ENCODE measurements at places on chromosomes 7 and 10.
A peak's percentile ranks its signal among the peaks of the same experiment; 100 is the strongest.

DNA sequence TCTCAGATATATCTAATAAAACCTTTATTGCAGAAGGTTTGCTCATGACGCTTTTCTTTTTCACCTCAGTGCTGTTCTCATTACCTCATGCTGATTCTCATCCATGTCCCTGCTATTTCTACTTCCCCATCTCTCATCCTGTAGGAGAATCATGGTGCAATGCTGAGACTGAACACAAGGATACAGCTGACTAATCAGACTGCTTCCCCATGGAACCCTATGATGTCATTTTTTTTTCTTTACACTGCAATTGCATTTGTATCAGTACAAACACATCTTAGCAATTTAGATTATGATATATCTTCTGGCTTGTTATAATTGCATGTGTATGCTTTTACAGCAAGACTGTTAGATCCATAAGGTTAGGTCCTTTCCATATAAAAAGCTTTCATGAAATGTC is 93.7 kb downstream of the SEMA3A start:
- no peak for DNase-seq

DNA sequence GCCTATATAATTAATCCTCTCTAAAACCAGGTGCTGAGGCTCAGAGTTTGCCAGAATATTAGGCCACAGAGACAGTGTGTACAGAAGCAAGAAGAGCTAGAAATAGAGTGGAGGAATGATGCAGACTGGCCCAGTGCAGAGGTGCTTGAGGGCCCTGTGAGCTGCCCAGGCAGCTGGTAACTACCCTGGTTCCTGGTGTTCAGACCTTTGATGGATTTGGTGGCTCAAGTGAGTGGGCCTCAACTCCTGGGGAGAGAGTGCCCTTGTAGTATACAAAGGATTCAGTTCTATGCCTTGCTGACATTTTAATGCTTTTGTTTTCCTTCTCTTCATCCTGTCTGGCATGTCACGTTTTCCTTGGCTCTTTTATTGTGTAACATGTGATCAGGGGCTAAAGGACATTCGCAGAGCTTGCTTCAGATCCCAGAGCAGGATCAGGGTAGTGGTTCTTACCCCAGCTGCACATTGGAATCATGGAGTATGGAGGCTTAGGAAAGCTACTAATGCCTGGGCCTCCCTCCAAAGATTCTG is 20.0 kb downstream of the LRRC4 start:
- DNase-seq, result no peak

DNA sequence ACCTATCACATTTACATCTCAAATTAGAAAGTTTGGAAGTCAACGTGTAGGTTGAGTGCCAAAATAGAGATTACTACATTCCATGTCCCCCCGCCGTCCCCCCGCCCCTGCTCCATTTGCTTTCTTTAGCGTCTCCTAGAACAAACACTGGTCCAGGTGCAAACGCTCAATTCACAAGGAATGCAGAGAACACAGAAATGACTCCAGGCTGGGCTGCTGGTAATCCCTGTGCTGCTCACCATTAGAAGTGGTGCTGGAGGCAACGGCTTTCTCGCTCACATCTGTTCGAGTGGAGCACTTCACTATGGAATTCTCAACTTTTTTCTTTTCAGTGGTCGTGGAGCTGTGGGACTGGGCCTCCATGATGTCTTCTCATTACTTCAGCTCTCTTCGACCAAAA is 14.1 kb downstream of the GLI3 start:
- no peak for DNase-seq

DNA sequence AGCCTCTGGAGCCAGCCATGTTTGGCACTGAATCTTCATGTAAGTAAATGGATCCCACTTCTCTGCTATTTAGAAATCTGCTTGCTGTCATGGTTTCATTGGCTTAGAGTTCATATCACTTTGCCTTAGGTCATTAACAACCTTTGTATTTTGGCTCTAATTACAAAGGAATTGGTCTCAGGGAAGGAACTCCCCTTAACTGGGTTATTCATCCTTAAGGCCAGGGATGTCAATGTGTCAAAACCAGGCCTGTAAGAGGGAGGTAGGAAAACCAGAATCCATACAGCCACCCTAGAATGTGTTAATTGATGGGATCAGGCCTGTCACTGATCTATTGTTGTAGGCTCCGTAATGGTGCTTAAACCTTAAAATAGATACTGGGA is 67.3 kb downstream of the ST7 start:
- no peak for DNase-seq

- no peak for DNase-seq
Observed at GRCh38 chr7:92691578-92691977, 101.4 kb upstream of the FAM133B start.

DNA sequence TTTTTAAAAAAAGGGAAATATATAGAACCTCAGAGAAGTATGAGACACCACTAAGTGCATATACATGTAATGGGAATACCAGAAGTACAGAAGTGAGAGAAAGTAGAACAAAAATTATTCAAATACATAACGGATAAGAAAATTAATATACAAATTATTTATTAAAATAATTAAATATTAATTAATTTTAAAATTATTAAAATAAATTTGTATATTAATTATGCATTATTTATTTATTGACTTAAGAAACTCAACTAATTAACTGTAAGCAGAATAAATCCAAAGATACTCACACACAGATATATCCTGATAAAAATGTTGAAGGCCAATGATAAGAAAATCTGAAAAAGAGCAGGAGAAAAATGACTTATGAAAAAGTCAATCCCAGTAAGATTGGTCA is 1333.5 kb upstream of the CELF2 start:
- DNase-seq, result no peak

GRCh38 chr7:2510909-2511768 is 8.4 kb upstream of the LFNG start:
- no peak for DNase-seq

- DNase-seq, result no peak
Observed at GRCh38 chr10:32882076-32882475, 76.0 kb downstream of the ITGB1 start.

DNA sequence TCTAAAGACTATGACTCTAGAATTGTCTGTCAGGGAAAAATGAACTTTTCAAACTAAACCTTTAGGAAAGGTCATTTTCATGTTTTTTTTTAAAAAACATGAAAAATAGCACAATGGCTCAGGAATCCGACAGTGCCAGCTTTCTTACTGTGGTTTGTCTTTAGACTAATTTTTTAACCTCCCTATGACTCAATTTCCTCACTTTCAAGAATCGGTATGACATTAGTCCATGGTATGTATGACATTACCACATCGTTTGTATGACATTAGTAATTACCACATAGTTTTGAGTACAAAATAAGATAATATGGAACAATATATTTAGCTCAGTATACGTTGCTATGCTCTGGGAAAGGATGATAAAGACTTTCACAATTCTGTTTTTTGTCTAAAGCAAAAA is 383.2 kb downstream of the PTPRN2 start:
- no peak for DNase-seq

- DNase-seq, result no peak
Observed at GRCh38 chr10:78616125-78616695, 452.6 kb upstream of the ZMIZ1 start.

- no peak for DNase-seq
Observed at GRCh38 chr10:31918671-31919409, 9.8 kb downstream of the ARHGAP12 start.

DNA sequence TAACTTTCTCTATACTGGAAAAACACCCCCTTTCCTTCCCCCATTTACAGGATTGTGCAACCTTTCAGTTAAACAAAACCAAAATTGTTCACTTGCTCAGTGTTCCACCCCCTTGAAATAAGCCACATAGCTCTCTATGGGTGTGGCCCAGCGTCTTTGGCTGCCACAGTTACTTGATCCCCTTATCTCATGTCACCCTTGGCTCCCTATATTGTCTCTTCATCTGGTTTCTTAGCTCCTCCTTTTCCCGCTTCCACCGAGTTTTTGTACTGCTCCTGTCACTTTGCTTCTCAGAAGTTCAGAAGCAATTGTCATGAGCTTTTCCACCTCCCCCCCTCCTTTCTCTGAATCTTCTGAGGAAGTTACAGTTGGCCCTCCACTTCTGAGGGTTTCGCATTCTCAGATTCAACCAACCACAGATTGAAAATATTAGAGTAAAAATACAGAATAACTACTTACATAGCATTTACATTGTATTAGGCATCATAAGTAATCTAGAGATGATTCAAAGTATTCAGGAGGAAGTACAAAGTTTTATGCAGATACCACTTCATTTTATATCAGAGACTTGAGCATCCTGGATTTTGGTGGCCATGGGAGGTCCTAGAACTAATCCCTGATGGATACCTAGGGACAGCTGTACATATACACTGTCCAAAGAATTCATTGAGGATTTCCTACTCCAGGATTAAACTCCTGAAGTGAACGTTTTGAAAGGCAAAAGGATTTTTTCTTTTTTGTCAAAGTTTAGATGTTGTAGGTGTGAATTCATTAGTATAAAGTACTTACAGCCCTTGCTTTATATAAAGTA is 60.4 kb downstream of the ADD3 start:
- no peak for DNase-seq

DNA sequence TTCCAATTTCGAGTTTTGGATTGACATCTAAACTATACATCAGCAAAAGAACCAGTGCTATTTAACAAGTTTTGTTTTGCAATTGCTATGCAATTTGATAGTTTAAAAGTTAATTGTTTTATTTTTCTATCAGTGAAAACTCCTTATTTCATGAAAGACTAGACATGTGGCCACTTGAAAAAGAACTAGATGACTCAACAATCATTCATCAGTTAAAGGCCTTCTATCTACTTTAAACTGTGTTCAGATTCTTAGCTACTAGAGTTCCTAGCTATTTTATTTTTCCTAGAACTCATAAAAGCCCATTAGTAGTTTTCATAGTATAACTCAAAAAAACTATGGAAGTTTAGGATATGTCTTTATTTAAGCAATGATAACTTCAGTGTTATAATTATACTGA is 104.6 kb upstream of the LSM8 start:
- DNase-seq, result no peak

DNA sequence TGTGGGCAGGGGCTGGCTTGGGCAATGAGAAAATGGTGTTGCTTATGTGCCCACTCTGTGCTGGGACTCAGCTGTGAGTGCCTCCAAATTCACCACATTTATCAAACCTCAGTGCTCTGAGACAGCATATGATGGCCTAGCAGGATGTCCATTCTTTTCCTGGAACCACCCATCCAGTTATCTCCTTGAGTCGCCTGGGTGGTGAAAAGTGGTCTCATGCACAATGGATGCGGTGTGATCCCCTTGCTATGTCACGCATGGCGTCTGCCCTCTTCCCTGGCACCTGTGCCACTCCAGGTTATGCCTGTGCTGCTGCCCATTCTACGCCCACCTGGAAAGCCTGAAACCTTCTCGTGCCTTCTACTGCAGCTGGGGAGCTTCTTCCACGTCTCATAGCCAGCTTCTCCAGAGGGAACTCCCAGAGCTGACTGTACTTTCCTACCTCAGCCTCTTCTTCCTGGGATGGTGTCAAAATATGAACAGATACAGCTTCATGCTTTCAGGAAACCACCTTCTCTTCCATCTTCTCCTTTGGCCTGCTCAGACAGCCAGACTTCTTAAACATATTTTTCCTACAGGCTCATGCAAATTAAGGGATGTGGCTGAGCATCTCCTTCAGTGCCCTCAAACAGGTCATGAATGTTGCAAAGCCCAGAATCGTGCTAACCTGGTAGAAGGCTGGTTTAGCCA is 147.3 kb downstream of the PFKFB3 start:
- no peak for DNase-seq

DNA sequence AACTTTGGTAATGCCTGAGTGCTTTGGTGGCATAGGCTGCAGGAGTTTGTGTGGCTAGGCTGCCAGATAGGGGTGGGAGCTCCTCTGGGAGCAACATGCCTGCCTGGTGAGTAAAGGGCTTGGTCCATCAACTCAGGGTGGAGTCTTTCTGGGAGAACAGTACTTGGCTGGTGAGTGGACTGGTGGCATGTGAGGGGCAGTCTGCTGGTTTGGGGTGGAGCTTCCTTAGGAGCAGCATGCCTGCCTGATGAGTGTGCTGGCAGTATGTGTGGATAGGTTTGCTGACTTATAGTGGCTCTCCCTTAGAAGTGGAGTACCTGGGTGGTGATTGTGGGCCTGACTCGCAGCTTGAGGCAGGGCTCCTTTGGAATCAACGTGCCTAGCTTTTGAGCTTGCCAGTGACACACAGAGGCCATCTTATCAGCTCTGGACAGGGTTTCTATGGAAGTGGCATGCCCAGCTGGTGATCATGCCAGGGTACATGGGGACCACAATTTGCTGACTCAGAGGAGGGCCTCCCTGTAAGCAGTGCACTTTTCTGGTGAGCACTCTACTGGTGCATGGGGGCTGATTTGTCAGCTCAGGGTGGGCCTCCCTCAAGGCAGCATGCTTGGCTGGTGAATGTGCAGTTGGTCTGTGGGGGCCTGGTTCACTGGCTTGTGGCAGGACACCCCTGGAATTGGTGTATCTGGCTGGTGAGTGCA is 35.0 kb upstream of the SRI start:
- no peak for DNase-seq

DNA sequence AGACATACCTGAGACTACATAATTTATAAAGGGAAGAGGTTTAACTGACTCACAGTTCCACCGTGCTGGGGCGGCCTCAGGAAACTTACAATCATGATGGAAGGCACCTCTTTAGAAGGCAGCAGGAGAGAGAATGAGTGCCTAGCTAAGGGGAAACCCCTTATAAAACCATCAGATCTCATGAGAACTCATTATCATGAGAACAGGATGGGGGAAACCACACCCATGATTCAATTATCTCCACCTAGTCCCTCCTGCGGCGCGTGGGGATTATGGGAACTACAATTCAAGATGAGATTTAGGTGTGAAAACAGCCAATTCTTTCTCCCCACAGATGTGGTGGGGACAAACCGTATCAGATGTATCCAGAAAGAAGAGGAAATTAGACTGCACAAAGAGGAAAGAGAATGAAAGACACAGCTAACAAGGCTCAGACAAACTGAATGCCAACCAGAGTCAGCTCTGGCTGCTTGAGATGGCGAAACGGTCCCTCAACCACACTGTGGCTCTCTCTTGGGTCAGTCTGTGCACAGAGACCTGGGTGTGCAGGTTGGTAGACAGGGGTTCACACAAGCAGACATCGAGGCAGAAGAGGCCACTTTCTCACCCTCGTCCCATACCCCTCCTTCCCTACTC is 375.6 kb downstream of the SFMBT2 start:
- DNase-seq, result peak; percentile 25

- no peak for DNase-seq
Observed at GRCh38 chr7:76231583-76231982, 29.9 kb downstream of the SRRM3 start.

DNA sequence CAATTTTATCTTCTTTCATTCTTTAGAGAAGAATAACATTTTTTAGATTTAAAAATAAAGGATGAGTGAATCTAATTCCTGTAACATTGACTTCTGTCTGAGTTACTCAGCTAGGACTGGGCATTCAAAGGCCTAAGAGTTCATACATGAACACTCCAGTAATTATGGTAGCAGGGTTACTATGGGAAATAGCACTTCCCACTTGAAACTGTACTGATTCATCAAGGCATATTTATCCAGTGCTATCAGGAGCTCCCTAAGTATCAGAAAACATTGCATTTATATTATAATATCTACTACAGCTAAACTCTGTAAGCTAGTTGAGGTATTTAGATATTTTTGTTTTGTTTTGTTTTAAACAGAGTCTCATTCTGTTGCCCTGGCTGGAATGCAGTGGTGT is 41.8 kb downstream of the NDUFB2 start:
- DNase-seq, result no peak
